ENCODE measurements at places on chromosomes 1 and 21. TPM values are rescaled to one million over a fixed set of nuclear protein-coding genes. Genes with fewer than 3 reads are reported as not detected.

- no peak overlapping the region for H3K4me3 ChIP-seq
- H3K36me3 ChIP-seq: no peaks in the 10 kb centered on the region
- H3K4me1 ChIP-seq: no peaks in the 10 kb centered on the region
- H3K27ac ChIP-seq: no peak overlapping the region
- no peak for DNase-seq
These were observed 25.7 kb downstream of the PMVK start for GRCh38 chr1:154910851-154911250.

Gene NUP210L
- total RNA-seq: under 0.01 TPM

DNA sequence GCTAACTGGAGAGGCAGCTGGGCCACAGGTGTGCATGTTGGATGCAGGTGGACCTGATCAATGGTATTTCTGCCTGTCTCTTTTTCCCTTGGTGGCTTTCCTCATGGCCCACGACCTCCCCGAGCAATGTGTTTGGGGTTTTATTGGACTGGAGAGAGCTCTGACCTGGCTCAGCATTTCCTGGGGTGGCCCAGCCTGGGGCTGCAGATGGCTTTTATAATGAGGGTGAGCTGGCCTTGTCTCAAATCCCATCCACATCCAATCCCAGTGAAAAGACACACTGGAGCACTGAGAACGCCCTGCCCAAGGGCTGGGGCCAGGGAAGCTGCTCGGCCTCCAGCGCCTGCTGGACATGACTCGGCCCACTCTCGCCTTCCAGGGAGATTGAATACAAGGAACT, 44.1 kb downstream of the SIM2 start:
- H3K4me1 ChIP-seq: peaks cover 2% of the 10 kb centered on the region
- no peak overlapping the region for H3K4me3 ChIP-seq
- DNase-seq: no peak
- peaks cover 12% of the 10 kb centered on the region for H3K27me3 ChIP-seq
- no peaks in the 10 kb centered on the region for H3K36me3 ChIP-seq

Gene RBM11
- 0.18 TPM for total RNA-seq

DNA sequence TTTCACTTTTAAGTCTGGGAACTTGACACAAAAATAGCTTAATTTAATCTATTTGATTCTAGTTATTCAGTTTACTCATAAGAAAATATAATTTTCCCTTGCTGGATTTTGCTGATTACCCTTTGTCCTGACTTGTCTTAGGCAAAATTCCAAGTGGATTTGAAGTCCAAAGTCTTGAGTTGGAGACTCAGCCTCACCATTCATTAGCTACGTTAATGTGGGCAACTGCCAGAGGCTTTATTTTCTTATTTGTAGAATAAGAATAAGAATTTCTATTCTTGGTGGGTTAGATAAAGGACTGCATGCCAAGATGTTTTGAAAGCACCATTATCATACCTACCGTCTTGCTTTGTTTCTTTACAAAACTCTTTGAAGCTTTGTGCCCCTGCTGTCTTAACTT, 22.8 kb upstream of the PAPPA2 start:
- H3K36me3 ChIP-seq: no peaks in the 10 kb centered on the region
- no peak overlapping the region for H3K27ac ChIP-seq
- no peak for DNase-seq
- H3K27me3 ChIP-seq: no peaks in the 10 kb centered on the region
- no peak overlapping the region for H3K4me3 ChIP-seq

Gene CFAP57
- total RNA-seq: 0.28 TPM
